Gastrocnemius medialis (tissue), 4 donors: ENCODE measurements at places on chromosomes 13 and 19.

DNA sequence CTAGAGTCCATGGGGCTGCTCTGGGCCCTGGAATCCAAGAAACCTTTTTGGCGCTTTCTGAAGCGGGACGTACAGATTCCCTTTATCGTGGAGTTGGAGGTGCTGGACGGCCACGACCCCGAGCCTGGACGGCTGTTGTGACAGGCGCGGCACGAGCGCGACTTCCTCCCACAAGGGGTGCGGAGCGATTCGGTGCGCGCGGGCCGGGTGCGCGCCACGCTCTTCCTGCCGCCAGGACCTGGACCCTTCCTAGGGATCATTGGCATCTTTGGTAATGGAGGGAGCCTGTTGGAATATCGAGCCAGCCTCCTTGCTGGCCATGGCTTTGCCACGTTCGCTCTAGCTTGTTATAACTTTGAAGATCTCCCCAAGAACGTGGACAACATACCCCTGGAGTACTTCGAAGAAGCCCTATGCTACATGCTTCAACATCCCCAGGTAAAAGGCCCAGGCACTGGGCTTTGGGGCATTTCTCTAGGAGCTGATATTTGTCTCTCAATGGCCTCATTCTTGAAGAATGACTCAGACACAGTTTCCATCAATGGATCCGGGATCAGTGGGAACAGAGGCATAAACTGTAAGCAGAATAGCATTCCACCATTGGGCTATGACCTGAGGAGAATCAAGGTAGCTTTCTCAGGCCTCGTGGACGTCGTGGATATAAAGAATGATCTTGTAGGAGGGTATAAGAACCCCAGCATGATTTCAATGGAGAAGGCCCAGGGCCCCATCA is 3.5 kb upstream of the ZFP82 start:
- no peak for DNase-seq

- DNase-seq = peak; percentile 76
Observed at GRCh38 chr13:95301183-95301967, at the start of gene ABCC4. Gene ABCC4, minus strand, starts transcription at chr13:95301451. Its CDS starts 137 bp downstream, at chr13:95301314.

GRCh38 chr13:82480415-82480814 is 1401.9 kb downstream of the SLITRK1 start:
- no peak for DNase-seq

DNA sequence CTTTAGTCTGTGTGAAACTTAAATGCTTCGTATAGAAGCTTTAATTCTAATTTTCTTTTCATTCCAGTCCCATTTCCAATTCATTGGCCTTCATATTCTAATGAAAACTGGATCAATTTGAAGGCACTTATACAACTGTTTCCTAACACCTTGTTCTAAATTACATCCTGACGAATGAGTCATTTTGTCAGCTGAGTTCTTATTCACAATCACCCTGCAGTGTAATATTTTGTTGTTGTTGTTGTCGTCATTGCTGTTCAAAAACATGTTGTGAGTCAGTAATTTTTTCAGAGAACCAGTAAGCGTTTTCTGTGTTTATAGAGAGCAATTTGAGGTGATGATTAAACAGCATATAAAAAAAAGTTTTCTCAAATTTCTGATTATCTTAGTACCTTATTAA is 290.0 kb downstream of the PCDH9 start:
- DNase-seq = no peak

DNA sequence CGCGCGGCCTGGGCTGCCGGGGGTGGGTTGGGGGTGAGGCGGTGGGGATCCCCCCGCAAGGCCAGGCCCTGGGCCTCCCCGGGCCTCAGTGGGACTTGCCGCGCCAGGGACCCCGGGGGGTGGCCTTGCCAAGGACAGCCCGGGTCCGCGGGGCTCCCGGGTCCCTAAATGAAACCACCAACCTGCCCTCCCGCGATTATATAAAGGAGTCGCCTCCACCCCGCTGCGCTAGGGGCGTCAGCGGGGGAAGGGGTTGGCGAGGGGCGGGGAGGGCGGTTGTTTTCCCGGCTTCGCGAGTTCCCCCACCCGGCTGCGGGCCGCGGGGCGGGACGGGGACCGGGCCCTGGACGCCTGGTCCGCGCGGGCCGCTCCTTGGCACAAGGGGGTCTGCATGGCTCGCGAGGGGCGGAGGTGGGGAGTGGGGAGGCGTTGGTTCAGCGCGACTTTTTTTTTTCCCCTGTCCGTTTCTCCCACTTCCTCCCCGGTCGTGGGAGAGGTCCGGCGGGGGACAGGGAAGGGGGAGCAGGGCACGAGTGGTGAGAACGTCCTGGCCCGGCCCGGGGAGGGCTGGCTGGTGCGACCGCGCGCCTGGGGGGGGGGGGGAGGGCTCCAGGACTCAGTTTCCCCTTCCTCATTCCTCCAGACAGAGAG is 822 bp upstream of the ZBTB7A start:
- no peak for DNase-seq

- peak; percentile 93 for DNase-seq
Observed at GRCh38 chr19:38851622-38852230, 1.9 kb upstream of the HNRNPL start.

- DNase-seq = no peak
Observed at GRCh38 chr13:88863116-88863515, 1191.9 kb downstream of the SLITRK5 start.

DNA sequence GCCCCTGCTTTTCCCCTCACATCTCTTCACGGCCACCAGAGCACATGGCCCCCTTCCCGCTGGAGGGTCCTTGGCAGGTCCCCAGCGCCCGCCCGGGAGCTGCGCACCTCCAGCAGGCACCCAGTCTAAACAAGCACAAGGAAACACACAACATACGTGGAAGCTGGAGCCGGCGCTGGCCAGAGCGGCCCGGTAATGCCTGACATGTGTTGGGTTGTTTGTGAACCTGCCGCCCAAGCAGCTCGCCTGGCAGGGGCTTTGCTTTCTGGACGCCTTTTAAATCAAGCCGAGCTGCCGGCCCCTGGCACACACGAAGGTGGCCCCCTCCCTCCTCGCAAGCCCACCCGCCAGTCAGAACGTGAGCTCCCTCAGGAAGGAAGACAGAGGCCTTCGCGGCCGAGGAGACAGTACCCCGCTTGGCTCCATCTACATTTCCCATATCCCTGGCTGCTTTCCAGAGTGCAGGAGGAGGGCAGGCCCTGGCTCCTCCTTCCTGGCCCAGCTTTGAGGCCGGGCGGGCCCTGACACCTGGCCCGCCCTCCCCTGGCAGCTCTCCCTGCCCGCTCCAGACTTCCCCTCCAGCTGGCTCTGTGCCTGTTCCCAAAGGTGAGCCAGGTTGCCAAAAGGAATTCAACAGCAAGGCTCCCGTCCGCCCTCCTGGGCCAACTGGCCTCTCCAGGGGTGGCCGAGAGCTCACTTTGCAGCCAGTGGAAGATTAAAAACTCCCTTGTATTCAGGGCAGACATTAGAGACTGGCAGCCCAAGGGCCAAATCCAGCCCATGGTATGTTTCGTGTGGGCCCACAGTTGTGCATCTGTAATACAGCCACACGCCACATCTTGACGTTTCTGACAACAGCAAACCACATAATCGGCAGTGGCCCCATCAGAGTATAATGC is 28.7 kb downstream of the COMP start:
- DNase-seq = peak; percentile 89

GRCh38 chr13:67557118-67557517 is 327.0 kb upstream of the PCDH9 start:
- no peak for DNase-seq

DNA sequence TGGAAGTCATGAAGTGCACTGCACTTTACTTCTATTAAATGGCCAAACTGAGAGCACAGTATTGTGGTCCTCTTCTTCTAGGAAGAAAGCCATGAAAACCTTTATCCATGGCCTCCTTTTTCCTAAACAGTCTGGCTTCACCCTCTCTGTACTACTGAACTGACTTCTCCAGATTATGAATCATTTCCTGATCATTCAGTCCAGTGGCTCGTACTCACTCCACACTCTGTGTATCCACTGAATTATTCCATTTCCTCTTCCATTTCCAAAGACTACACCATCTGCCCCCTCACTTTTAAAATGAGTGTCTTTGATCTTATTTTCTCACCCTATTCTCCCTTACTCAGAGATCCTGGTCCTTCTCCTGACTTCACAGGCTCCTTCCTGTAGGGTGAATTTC is 29.7 kb upstream of the FREM2 start:
- DNase-seq = no peak
